ENCODE measurements at places on chromosomes 6 and 20. TPM values are rescaled to one million over a fixed set of nuclear protein-coding genes. Genes with fewer than 3 reads are reported as not detected.

DNA sequence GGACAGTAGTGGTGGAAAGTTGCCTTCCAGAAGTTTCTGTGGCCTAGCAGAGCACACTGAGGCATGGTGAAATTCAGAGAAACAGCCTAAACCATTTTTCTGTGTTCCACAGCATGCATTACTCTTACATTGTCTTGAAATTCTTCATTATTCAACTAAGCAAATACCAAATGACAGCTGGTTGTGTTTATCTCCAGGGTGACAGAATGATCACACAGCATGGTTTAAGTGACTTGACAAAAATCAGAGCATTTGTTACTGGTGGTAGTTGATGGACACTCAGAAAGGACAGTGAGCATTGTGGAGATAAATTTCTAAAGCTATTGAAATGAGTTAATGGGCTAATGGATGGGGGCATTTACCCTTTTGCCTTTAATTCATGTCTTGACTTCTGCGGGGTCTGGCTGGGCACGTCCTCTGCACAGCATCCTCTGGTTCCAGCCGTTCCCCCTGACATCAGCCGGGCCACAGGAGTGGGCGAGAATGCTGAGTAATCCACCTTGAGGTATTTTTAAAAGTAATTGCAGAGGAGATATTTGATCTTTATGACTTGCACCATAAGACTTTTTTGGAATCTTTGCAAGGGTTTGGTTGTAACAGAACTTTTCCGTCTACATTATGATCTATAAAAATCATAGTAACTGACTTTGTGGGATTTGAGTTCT is 78.9 kb upstream of the SCP2D1 start:
- DNase-seq: no peak

Gene SLC22A16
- total RNA-seq: not detected

DNA sequence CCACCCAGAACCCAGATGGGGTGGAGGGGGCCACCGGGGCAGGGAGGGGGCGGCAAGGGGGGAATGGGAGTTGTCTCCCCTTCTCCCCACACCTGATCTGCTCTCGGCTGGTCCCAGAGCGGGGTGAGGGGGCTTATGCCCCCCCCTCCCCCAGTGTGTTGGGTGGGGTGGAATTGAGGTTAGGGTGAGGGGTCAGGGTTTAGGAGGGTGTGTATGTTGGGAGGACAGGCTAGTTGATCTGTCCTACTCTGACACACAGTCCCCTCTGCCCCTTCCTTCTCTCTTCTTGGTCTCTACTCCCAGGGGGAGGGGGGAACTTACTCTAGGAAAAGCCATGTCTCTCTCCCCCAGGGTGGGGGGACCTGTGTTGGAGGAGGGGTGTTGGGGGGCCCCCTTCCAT is 1.9 kb upstream of the ZBTB9 start:
- DNase-seq: no peak

Gene FKBP1C
- not detected for total RNA-seq

Gene SUMO4
- total RNA-seq: 9.0 TPM

Gene MCCD1
- total RNA-seq: not detected

Gene ADTRP
- total RNA-seq: 43.4 TPM

GRCh38 chr6:152233547-152234320 is 403.4 kb downstream of the SYNE1 start:
- DNase-seq: no peak

Gene WDR27
- 26.0 TPM for total RNA-seq

- no peak for DNase-seq
Measured at GRCh38 chr6:32147401-32148132, 4.2 kb downstream of the PRRT1 start.

GRCh38 chr6:100880149-100880852 is 828 bp downstream of the ASCC3 start:
- DNase-seq: no peak

GRCh38 chr6:104955491-104955890 is 1.4 kb upstream of the LIN28B start:
- DNase-seq: no peak

DNA sequence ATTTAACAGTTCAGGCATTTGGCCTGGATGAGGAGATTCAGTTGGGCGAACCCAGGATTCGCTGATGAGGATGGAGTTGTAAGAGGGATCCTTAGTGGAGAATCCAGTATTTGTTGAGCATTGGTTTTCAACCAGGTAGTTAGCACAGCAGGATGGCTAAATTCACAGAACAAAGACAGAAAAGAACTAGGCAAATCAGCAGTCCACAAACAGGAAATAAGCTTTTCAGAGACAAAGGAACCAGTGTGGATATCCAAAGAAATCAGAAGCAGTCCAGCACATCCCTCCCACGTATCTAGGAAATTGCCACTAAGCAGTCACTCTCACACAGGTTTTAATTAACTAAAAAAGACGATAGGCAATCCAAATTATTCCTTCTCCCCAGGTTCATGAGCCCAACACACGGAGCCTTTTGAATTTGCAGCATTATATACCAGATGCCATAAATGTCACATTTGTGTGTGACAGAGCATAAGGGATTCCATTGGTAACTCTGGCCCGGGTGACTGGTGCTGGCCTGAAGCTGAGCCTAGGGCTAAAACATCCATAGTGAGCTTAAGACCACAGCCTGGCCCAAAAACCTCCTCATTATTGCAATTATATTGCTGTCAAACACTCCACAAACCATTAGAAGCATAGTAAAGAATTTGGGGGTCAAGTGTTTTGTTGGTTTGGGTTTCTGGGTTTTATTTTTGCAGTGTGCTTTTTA is 131.5 kb downstream of the SOBP start:
- DNase-seq: no peak

GRCh38 chr6:137043710-137044365 is 927 bp downstream of the IL20RA start:
- no peak for DNase-seq

Gene TP53TG5
- not detected for total RNA-seq

Measured in T-helper 17 cell (primary cell).